CD8-positive, alpha-beta T cell (primary cell): ENCODE measurements at places on chromosomes 12 and 14.

GRCh38 chr12:99809909-99810308 is 162.4 kb downstream of the GARIN6 start:
- no peak for DNase-seq

GRCh38 chr12:29238822-29239291 is 89.8 kb downstream of the FAR2 start:
- no peak for DNase-seq

GRCh38 chr12:122870867-122871664 is 24.9 kb downstream of the VPS37B start:
- DNase-seq = no peak

DNA sequence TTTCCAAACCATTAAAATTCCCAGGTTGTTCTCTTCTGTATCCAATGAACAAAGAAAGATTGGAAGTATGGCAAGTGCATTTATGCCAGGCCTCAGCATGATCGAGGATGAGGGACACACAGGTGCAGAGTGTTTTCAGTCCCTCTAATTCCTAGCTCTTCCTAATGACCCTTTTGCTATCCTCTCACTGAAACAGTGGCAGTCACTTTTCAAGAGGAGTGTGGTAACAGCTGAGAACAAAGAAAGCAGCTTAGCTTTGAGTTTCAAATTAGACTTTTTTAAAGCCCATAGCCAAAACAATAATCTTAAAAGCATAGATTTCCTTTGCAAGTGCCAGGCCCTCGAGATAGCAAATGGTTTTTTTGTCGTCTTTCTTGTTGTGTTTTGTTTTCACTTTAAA is 110.8 kb downstream of the KCNH5 start:
- DNase-seq = no peak

DNA sequence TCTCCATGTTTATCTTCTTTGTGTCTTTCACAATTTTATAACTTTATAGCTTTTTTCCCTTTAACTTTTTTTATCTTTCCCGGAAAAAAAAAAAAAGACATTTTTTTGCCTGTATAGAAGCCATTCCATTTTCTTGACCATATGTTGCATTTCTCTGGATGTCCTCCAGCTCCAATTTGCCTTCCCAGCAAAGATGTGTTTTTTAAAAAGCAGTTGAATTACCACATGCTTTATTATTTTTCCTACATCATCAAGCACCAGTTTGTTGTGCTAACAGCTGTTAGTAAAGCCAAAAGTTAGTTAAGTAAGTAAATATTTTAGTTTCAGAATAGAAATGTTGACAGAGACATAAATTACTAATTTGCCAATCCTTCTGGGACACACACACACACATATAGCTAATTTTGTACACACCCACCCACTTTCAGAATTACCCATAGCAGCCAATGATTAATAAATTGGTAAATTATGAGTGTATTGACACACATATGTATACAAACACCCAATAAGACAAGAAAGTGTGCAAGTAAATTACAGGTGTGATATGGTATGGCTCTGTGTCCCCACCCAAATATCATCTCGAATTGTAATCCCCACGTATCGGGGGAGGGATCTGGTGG is 118.3 kb downstream of the SLC38A6 start:
- no peak for DNase-seq

- DNase-seq = no peak
Observed at GRCh38 chr12:90515199-90516175, 439.5 kb downstream of the CCER1 start.

DNA sequence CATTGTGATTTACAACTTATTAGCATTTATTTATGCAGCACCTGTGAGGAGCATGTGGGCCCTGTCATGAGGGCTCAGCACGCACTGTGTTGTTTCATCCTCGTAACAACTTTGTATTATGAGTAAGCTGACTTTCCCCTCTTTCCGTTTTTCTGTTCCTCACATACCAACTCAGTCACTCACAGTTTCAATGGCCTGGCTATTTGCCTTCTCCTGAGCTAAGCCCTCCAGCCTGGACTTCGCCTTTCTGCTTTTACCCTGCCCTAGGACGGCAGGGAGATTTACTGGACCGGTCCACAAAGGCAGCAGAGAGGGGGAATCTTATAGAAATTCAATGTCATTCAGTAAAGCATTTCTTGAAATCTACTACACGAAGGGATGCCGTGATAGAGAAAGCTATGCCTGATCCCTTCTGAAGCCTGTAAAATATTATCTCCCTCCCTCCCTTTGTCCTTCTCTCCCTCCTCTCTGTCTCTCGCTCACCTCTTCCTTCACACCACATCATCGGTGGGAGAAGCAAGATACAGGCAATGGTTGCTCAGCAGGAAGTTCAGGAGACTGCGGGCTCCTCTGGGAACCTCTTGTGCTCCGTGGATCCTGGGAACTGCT is 219.2 kb upstream of the TBX3 start:
- no peak for DNase-seq

DNA sequence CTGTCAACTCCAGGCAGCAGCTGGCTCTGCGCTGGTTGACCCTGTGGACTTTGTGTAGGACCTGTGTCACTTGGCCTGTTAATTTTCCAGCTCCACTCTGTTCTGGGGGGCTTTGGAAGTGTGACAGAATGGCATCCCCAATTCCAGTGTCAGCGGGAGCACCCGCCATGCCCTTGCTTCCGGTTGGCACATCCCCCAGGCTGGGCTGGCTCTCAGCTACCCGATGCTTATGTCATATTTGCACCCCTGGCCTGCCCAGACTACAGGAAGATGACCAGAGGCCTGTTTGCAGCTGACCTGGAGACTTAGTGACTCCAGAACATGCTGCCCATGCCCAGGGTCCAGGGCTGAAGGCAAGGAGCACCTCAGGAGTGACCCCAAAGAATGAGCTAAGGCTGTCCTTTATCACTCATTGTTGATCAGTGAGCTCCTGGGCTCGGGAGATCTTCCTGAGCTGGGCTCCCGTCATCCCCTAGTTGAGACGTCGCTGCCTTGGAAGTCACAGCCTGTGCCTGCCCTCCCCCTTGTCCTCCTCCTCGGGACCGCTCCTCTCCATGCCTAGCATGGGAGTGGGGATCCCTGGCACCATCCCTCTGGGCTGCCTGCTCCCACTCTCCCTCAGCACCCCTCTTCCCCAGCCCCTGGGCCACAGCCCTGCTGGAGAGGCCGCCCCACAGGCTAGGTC is 163.4 kb upstream of the RTL1 start:
- no peak for DNase-seq

GRCh38 chr14:33959692-33960151 is 8.8 kb upstream of the EGLN3 start:
- no peak for DNase-seq

GRCh38 chr14:75279153-75279762 is 630 bp downstream of the FOS start:
- no peak for DNase-seq

GRCh38 chr12:51162217-51162616 is 10.7 kb downstream of the TFCP2 start:
- no peak for DNase-seq
